Thyroid gland (tissue), 4 donors: ENCODE measurements at places on chromosomes 6 and 20. TPM values are rescaled to one million over a fixed set of nuclear protein-coding genes. Genes with fewer than 3 reads are reported as not detected.

DNA sequence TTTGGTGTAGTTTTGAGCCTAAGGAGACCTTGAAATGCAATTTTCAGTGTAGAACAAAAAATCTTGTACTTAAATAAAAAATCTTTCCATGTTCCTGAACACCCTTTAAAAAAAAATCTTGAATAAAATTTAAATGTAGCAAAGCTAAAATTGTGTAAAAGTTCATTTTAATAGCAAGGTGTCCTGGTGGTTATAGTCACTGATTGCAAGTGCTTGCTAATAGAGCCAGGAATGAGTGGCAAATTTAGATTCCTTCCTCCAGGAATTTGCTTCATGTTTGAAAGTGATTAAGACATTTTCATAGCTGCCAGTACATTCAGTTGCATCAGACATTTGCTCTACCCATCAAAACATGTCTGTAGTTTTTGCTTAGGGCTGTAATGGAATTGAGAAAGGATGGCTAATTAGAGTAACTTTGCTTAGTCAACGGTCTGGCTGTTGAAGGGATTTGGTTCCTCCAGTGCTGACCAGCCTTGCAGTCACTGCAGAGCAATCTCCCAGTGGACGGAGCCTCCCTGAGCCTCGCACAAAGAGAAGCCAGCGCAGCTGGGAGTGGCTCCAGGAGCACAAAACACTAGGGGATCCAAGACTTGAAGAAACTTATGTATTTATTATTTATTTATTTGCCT lies 36.5 kb downstream of the AKAP12 start:
- DNase-seq = no peak

DNA sequence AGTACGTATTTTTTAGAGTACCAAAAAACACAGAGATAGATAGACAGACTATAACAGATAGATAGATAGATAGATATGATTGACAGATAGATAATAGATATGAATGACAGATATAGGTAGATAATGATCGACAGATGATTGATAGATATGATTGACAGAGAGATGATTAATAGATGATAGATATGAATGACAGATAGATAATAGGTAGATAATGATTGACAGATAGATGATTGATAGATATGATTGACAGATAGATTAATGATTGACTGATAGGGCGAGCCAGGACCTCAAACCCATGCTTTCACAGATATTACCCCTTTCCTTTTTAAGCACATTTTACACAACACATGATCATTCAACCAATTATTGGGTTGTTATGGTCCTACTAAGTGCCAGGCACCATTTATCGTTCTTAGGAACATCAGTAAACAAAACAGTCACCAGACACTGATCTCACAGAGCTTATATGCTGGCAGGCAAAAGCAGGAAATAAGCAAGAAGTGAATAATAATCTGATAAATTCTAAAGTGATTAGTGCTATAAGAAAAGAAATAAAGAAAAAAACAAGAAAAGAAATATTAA lies 11.6 kb downstream of the MAFB start:
- no peak for DNase-seq

- DNase-seq = no peak
These were observed 25.0 kb upstream of the TXLNB start for GRCh38 chr6:139316622-139317317.

GRCh38 chr20:59185809-59186208 lies 22.2 kb downstream of the ZNF831 start:
- peak; percentile 18 for DNase-seq

GRCh38 chr6:4316867-4317400 lies 181.6 kb upstream of the ECI2 start:
- DNase-seq = no peak

DNA sequence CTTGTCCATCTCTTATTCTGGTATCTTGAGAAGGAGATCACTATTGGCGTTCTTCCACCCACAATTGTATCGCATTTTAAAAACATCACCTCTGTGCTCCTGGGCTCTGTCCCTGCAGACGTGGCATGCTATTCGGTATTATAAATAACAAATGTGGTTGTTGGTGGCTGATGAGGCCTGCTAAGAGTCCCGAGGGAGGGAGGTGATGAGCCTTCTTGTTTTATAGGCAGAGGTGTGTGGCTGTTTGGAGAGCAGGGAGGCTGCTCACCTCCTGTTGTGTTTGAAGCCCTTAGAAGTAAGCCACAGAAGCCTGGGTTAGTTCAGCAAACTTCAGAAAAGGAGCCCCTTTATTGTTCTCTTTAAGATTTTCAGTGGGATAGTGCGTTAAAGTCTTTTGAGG lies 15.6 kb downstream of the MANBAL start:
- no peak for DNase-seq

DNA sequence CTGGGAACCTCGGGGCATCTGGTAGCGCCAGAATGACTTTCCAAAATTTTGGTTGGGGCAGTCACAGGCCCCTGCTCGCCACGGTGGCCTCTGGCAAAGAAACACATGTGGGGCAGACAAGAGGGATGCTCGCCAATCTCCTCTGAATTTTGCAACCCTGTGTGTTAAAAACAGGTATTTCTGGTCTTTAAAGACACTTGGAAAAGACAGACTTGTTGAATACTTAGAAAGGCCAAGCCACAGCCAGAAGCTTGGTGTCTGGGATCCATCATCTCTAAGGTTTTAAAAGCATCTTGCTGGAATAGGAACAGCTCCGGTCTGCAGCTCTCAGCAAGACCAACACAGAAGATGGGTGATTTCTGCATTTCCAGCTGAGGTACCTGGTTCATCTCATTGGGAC lies 31.2 kb downstream of the HLA-E start:
- no peak for DNase-seq

DNA sequence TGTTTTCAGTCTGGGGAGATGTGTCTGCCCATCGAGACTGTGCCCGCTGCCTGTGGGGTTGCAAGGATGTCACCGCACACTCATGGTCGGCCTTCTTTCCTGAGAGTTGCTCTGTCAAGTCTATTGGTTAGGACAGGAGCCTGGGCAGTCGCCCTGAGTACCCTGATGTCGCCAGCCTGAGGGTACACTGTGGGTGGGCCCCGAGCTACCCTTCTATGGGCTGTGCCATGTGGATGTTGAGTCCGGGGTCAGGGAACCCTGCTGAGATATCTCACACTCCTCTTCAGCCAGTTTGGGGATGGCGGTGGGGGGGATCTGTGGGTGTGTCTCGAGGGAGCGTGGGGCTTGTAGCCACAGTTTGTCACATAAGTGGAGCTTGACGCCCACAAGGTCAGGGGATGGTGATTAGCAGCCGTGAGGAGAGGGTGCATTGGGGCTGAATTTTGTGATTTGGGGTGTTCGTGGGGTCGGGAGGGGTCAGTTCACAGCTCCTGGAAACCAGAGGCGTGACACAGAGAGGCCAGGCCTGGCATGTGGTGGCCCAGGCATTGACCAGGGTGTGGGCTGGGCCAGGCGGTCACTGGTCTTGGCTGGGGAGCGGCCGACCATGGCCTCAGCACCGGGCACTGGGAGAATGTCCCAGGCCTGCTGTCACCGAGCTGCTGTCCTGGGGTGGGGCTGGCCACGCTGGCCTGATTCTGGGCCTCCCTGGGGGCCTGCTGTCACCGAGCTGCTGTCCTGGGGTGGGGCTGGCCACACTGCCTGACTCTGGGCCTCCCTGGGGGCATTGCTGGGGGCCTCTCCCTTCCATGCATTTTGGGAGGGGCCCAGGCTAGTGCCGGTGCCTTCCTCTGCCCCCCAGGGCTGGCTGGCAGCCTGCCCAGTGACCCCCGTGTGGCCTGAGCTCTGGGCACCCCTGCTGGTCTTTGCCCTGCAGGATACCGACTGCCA lies 1.6 kb upstream of the NPBWR2 start:
- DNase-seq = no peak

- DNase-seq = no peak
These were observed 109.8 kb downstream of the DTNBP1 start for GRCh38 chr6:15553031-15553430.

DNA sequence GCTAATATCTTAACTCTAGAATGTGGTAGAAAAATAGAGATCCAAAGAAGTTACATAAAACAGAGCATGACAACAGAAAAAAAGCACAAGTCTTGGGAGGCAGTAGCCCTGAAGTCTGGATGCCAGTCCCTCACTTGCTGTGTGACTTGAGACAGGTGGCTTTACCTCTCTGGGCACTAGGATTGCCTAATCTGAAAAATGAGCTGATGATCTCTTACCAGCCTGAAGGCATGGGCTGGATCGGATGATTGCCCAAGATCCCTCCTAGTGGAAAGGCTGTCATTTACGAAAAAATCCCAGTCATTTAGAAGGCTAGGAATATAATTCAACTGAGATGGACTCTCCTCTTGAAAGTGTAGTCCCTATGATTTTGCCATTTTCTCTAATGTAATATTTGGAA lies 10.9 kb upstream of the GCM1 start:
- no peak for DNase-seq

- DNase-seq = no peak
These were observed 115.4 kb downstream of the OPN5 start for GRCh38 chr6:47897247-47897646.

GRCh38 chr20:36585410-36586125 lies 12.2 kb downstream of the TGIF2 start:
- no peak for DNase-seq

DNA sequence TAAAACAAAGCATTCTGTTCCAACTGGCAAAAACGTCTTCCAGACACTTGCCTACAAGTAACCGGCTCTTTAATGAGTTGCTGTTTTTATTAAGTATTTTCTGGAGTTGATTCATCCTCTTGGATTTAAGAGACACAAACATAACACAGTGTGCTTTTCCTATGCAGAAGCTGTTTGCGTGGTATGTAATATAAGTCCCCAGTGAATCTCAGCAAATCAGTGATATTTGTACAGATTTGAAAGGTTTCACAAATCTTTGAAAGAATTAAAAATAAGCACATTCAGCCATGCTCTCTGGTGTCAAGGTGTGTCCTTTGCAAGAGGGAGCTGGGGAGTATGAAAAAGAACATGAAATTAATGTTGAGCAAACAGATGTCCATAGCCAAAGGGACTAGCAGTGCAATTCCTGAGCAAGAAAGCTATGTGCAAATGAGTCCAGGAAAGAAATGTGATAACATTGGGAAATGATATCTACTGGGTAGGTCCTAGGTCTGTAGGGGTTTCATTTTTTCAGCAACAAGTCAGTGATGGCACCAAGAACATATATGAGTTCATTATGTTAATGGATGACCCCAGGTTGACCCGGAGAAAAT lies 170.1 kb upstream of the PHACTR1 start:
- DNase-seq = no peak

- DNase-seq = peak; percentile 70
These were observed 1.5 kb downstream of the COL12A1 start for GRCh38 chr6:75204217-75204958.

GRCh38 chr20:45545754-45546453 lies 1.3 kb downstream of the EPPIN start:
- DNase-seq = peak; percentile 3

DNA sequence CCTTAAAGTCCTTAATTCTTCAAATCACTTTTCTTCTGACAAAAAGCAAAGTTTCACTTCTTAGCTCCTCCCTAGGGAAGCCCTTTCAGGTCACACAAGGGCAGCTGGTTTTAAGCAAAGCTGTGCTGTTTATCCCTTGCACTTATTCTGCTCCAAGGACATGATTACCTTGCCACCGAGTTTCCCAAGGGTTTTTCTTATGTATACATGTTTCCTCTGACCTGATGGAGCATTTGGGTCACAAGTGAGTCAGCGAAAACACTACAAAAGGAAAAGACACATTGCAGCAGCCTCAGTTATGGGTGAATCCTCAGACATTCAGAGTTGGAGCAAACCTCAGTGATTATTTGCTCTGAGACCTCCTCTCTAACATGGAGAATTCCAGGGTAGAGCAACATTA lies 26.6 kb upstream of the ILRUN start:
- no peak for DNase-seq

DNA sequence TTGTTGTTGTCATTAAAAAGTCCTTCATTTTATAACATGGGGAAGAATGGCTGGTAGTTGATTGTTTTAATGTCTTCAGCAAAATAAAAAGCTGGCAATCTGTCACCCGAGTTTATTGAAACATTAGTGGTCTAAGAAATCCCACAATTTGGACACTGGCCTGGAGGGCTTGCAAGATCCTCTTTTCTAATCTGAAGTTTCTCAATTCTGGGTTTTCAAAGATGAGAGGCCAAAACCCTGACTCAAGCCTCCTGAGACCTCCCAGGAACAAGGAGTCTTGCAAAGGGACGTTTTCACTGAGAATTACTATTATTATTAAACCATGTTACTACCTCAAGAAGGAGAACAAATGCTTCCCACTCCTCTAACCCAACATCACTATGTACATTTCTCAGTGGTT lies 19.5 kb downstream of the MAP1LC3A start:
- DNase-seq = no peak

DNA sequence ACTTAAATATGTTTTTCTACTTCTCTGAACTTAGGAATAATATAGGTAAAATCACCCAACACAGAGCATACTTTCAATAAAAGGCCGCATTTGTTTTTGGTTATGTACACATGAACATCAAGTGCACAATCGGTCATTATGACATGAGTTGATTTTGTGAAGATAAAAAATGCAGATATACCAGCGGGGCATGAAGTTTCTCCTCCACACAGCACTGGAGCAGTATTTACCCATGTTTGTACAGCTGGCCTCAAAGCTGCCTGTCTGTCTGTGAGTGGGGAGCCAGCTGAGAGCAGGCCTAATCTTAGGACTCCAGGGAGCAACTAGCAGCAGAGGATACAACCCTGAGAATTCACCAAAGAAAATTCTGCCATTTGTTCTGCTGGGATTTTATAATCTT lies 206.5 kb downstream of the TPBG start:
- no peak for DNase-seq

- peak; percentile 73 for DNase-seq
These were observed 1.4 kb downstream of the MAPK13 start for GRCh38 chr6:36131511-36132245.

DNA sequence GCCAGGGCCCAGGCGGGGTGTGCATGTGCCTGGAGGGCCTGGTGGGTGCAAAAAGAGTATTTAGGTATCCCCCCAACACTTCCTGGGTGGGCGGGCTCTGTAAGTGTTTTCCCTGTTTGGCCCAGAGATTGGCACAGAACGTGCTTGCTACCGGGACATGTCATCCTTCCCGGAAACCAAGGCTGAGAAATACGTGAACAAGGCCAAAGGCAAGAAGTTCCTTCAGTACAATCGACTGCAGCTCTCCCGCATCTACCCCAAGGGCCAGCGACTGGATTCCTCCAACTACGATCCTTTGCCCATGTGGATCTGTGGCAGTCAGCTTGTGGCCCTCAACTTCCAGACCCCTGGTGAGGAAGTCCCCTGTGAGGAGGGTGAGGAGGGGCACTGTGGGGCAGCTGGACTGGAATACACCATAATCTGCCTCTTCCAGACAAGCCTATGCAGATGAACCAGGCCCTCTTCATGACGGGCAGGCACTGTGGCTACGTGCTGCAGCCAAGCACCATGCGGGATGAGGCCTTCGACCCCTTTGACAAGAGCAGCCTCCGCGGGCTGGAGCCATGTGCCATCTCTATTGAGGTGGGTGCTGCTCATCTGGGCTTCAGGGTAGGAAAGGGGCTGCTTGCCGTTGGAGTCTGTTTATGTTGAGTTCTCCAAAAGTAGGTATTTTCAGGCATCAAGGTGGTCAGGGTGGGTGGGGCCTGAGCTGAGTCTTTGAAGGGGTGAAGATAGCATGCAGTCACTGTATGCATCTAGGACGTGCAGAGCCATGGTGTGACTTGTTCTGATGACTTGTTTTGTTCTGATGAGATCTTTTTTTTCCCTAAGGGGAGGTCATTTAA lies 35.2 kb downstream of the PLCG1 start:
- DNase-seq = no peak

Gene SESN1
- total RNA-seq = 68.1 TPM

Gene SLC22A2
- total RNA-seq = not detected

Gene BPI
- not detected for total RNA-seq

Gene BTNL2
- total RNA-seq = not detected

Gene REPS1
- total RNA-seq = 62.7 TPM

Gene FAM209B
- not detected for total RNA-seq

Gene TMEM151B
- total RNA-seq = not detected

Gene SLC17A2
- not detected for total RNA-seq

Gene NRN1
- total RNA-seq = 7.8 TPM

Gene EDN1
- total RNA-seq = 4.6 TPM

Gene HLA-DQB2
- total RNA-seq = not detected
